EH (cell line): ENCODE measurements at places on chromosomes 7 and 10.

- peak; percentile 96 for DNase-seq
Measured at GRCh38 chr7:28408960-28409715, 3.2 kb upstream of the CREB5 start.

- no peak for DNase-seq
Measured at GRCh38 chr10:101218351-101219138, 10.7 kb downstream of the LBX1 start.

DNA sequence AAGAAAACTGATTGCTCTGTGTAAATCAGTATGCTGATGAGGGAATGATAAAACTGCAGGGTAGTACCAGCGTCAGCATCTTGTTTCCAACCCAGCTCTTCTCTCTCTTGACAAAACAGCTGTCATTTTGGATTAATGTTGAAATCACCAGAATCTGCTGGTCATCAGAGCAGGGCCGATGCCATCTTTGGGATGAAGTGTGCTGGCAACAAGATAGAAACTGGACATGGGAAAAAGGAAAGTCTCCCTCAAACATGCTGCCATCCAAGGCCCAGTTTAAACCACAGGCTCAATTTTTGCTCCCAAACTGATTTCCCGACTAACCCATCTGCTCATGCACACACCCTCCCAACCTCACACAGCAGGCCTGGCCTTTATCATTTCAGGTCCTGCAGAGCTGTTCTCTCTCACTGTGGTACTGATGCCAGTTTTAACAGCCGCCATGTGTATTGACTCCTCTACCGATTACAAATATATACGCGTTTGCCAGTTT, 285.2 kb downstream of the AUTS2 start:
- no peak for DNase-seq

DNA sequence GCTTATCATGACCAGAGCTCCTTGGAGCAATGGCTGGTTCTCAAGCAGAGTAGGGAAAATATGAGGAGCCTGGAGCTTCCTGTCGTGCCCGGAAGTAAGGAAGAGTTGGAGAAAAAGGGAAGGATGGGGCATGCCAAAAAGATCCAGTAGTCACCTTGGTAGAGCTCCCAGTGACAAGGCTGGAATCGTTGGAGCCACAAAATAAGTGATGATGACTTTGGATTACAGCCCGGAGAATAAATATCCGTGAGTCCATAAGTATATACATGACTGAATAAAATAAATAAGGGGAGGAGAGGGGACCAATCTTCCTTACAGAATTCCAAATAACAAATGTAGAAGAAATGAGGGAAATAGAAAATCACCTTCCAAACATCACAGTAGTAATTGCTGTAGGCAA, 29.3 kb downstream of the LMTK2 start:
- DNase-seq, result no peak

DNA sequence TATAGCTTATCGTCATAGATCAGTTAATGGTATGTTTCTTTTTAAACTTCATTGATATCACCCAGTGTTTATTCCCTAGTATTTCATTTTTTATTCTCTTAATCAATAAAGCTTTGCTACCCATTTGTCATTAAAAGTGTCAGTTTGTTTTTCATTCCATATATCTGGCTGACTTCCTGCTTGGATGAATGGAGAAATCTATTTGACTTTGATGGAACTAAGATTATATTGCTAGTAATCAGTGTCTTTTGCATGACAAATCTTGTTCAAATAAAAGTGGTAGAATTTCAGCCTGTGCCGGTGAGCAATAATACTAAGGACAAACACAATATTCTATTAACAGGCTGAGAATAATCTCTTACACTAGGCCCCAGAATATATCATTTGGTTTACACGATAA, 203.3 kb downstream of the SEC23IP start:
- DNase-seq, result no peak

DNA sequence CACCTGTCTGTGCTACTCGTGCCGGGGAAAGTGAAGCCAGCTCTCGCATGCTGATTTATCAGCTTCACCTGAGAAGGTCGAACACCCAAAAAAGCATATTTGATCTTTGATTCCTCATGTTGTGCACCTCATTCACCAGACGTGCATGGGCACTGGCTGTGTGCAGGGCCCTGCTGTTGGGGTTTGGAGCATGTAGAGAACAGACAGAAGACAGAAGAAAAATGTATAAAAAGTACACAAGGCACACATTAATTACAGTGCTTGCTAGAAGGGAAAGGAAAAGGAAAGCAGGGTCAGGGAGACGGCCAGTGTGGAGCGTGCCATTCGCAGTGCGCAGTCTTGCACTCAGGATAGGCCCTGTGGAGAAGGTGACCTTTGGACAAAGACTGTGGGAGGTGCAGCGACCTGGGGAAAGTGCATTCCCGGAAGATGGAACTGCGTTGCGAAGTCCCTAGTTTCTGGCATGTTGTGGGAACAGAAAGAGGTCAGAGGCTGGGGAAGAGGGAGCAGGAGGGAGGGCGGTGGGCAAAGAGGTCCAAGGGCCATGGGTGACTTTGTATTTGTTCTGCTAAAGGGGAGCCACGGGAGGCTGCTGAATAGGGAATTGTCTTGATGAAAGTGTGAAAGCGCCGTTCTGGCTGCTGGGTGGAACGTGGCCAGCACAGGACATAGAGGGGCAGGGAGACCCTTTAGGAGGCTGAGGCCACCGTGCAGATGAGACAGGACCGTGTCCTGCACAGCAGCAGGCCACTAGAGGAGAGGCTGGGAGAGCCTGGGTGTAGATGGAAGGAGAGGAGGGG, 232.8 kb downstream of the GLRX3 start:
- DNase-seq, result no peak

GRCh38 chr10:3834404-3834803, 49.4 kb upstream of the KLF6 start:
- no peak for DNase-seq

- DNase-seq, result no peak
Measured at GRCh38 chr7:44488955-44489354, 1.5 kb downstream of the NUDCD3 start.

GRCh38 chr10:49168831-49169500, 19.2 kb downstream of the TMEM273 start:
- DNase-seq, result peak; percentile 48

GRCh38 chr7:152910545-152911225, 151.1 kb downstream of the ACTR3B start:
- no peak for DNase-seq
